Amniotic stem cell (primary cell): ENCODE measurements at places on chromosomes 2 and 18.

DNA sequence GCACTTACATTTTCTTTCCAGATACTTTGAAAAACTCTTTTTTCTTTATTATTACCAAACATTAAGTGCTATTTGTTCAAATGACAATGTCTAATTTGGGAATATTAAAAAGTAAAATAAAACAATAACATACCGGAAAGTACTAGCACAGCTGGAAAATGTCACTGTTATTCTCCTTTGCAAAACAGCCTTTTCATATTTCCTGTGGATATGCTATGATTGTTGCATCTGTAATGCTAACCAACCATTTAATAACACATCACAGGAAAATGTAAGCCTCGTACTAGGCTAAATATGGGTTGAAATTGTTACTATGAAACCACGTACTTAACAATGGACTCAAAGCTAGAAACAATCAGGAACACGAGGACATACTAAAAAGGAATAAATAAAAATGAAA lies 298.1 kb downstream of the CBLN2 start:
- DNase-seq = no peak

DNA sequence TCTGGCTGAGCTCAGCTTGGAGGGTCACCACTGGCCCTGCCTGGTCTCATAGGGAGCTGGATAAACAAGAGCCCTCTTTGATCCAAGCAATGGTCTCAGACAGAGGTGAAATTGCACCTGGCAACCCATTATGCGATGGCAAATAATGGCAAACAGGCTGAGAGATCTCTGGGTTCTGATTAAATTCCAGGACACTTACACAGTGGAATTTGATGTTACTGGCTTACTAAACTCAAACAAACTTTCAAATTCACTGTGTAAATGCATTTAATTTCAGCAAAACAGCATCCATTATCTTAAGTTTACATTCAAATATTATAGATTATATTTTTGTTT lies 19.5 kb upstream of the STAT4 start:
- no peak for DNase-seq

GRCh38 chr18:26493021-26493420 lies 55.3 kb downstream of the KCTD1 start:
- DNase-seq = no peak

- DNase-seq = no peak
Observed at GRCh38 chr2:221606424-221606823, 34.3 kb upstream of the EPHA4 start.

GRCh38 chr18:46155641-46156051 lies 51.5 kb downstream of the HAUS1 start:
- DNase-seq = peak; percentile 61
